ENCODE measurements at places on chromosomes 7 and 10.
A peak's percentile ranks its signal among the peaks of the same experiment; 100 is the strongest.

DNA sequence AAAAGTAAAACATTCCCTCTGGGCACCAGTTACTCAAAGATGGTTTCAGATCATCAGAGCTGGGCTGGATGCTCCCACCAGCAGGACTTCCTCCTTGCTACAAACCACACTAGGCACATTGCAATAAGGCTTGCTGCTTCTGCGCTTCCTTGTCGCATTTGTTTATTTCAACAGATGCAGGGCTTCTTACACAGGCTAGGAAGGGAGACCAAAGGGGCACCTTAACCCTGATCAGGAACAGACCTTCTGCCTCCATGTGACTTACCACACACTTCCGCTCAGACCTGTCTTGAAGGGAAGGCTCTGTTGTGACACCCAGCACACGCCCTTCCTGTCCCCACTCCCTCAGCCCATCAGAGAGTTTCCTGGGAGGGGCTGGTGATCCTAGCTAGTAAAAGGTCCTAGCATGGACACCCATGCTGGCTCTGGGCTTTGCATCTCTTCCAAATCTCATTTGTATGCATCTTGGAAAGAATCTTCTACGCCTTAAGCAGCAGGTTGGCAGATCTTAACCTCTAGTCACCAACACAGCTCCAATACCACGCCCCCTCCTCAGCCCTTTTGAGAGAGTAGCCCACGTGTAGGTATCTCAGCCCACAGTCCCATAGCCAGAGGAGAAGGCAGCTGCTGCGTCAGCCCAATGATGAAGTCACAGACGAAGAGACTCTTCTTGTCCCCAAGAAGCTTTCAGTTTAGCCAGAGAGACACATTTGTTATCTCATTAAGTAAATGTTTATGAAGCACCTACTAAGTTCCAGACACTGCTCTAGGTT, 47.1 kb upstream of the SVIL start:
- no peak for DNase-seq

DNA sequence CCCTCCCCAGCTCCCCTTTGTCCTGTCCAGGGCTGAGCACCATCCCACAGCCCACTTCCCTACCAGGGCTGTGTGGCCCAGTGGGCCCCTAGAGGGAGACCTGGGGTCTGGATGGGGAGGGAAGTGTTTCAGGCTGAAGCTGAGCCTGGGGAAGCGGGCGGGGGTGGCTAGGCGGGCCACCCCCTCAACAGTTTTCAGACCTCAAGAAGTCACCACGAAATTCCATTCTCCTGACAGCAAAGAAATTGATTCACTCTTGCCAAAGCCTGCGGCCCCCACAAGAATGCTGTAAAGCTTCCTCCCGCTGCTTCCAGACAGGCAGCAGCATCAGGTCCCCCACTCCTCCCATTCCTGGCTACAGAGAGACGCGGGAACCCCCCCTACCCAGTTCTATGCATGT, 2.5 kb upstream of the LFNG start:
- peak; percentile 83 for DNase-seq

GRCh38 chr10:110967645-110968044, 48.2 kb downstream of the SHOC2 start:
- DNase-seq, result no peak

- DNase-seq, result no peak
These were observed 49.6 kb upstream of the GPR158 start for GRCh38 chr10:25125201-25125611.

- DNase-seq, result no peak
These were observed 27.1 kb downstream of the EEPD1 start for GRCh38 chr7:36180121-36180520.

DNA sequence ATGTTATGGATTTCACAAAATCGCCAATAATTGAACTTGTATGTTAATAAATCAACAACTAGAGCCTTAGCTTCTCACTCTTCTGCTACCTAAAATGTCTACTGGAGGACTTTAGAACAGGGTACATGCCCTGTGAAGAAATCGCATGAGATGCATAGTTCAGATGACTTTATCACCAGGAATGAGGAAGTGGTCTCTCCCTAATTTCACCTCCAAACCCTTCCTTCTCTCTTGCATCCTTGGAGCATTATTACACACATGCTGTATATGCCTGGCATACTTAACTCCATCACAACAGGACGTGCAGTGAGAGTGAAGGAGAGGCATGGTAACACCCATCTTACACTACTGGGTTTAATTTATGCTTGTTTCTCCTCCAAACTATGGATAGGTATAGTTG, 27.8 kb downstream of the RHEB start:
- DNase-seq, result peak; percentile 4

DNA sequence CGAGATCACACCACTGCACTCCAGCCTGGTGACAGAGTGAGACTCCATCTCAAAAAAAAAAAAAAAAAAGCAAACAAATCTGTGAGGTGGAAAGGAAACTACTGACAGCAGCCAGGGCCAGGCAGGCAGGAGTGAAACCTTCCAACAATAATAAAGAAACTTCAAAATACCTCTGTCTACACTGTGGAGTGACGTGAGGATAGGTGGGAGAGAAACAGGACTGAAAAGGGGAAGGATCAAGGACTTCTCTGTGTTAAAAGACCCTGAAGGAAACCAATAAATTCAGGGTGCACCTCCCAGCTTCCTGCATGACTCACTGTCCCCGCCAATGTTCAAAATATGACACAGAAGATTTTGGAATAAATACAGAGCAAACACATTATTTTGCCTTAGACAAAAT, 82.9 kb downstream of the KIAA1549 start:
- DNase-seq, result no peak

GRCh38 chr7:117630501-117630900, 150.7 kb downstream of the CFTR start:
- DNase-seq, result no peak

DNA sequence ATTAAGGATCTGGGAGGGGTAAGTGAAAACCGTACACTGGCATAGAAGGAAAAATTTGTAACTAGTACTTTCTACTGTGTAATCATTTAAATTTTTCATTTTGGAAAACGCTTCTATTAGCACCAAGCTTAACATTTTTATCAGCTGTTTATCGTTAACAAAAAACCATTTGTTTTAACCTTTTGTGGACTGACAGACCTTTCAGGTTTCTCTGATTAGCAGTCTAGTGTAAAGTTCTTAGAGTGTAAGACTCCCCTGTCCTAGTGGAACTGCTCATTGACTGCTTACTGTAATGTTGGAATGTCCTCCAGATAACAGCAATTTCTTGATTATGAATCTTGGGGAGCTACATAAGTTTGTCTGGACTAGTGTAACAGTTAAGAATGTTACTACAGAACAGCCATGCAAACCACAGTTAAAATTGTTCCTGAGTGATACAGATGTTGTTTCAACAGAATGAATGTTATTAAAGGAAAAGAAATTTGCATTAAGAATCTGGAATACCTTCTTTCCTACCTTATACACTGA, 2.0 kb downstream of the DBF4 start:
- DNase-seq, result no peak

DNA sequence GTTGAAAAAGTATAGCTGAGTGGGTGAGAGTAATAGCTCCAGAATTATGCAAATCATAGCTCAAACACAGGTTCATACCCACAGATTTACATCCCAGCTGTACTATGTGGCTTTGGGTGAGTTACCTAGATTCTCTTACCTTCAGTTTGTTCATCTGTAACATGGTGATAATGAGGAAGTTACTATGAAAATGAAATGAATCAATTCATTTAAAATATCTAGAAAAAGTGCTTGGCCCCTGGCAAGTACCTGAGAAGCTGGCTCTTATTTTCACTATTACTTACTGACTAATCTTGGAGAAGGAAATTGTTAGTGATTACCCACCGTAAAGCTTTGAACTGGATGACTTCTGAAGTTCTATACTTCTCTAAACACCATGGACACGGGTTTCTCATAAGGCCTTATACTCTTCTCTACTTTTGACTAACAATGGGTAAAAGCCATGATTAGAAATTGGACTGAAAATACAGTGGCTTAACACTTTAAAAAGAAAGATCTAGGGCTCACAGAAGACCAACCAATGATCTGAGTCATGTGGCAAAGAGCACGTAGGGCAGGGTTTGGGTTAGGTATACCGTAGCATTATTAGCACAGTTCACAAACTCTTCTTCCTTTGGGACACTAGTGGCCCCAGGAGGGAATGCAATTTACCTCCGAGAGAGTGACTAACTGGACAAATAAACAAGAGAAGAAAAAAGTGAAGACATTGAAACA, 149.2 kb downstream of the PLPP4 start:
- DNase-seq, result no peak

DNA sequence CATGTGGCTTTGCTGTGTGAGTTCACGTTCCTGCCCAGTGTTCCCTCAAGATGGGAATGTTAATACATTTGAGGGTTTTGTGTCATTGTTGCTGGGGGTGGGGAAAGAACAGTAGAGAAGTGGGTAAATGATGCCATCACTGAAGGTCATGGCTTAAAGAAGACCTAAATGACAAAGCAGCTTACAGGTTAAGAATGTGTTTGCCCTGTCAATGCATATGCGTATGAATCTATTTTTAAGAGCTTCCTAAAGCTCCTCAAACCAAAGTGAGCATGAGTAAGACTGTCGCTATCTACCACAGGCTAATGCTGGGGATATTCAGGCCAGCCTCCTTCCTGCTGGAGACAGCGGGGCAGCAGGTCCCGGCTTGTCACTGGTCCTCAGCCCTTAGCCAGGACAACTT, 162.9 kb downstream of the CREB5 start:
- DNase-seq, result no peak

- no peak for DNase-seq
These were observed 42.0 kb downstream of the IPMK start for GRCh38 chr10:58225654-58226053.

- DNase-seq, result no peak
These were observed 274.3 kb downstream of the CCDC3 start for GRCh38 chr10:12726971-12727831.

- no peak for DNase-seq
These were observed 684.3 kb upstream of the AUTS2 start for GRCh38 chr7:68914006-68914405.

GRCh38 chr7:96786998-96787395, 77.4 kb upstream of the SEM1 start:
- no peak for DNase-seq

DNA sequence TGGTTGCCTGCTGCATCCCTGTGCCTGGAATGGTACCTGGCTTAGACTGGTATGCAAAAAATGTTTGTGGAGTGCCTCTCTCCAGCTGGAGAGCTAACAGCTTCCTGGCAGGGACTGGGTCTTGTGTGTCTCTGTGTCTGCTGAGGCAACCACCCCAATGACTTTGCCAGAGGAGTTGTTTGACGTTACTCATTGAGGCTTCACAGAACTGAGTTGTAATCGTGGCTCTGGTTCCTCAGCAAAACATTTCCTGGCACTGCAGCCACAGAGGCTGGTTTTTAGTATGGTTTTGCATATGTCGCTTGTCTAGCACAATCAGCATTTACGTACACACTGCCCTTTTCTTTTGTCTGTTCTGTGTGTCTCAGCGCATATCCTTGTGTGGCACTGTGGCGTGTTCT, 7.5 kb downstream of the ZNF282 start:
- DNase-seq, result no peak

- DNase-seq, result no peak
These were observed 89.4 kb upstream of the LEP start for GRCh38 chr7:128151635-128152034.

- DNase-seq, result no peak
These were observed 97.0 kb downstream of the PCLO start for GRCh38 chr7:83065714-83066113.

GRCh38 chr10:21849607-21850006, 153.9 kb downstream of the DNAJC1 start:
- no peak for DNase-seq

DNA sequence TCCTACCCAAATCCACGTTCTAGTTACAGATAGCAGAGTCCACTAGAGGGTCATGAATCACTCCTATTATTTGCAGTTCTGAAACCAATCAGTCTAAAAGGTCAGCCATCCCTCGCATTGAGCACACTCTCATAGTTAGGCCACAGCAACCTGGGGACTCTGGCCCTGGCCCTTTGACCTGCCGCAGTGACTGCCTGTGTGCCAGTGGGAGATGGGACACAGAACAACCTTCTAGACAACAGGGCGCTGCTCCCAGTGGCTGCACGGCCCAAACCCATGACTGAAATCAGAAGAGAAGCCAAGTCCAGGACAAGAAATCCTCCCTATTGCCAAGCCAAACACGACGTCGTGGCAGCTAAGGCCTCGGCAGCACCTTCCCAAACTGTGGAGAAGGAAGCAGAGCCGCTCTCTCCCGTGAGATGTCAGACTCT, 158.5 kb downstream of the HERPUD2 start:
- no peak for DNase-seq

- no peak for DNase-seq
These were observed 9.0 kb upstream of the TBXAS1 start for GRCh38 chr7:139820089-139820488.

DNA sequence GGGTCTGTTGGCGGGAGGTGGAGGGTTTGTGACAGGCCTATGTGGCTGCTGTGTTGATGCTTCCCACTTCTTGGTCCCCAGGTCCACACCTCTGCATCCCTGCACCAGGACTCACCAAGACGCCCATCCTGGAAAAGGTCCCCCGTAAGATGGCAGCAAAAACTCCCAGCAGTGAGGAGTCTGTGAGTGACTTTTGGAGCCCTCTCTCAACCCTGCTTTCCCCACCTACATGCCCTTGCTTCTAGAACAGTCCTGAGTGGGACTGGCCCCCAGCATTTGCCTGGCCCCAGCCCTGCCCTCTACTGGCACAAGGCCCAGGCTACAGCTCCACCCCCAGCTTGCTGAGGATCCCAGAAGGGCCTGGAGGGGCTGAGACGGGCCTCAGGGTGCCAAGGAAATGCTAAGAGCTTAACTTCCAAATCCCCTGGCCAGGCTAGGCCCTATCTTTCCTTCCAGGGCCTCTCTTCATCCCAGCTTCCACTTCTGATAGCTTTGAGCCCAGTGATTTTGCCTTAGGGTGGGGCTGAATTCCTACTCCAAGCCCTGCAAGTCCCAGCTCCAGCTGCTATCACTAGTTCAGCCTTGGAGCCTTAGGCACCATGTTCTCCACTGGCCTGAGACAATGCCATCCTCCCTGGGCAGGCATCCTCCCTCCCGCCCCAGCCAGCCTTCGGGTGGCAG, 2.7 kb downstream of the CHAT start:
- no peak for DNase-seq

GRCh38 chr7:12839508-12840153, 152.2 kb downstream of the ARL4A start:
- DNase-seq, result no peak

DNA sequence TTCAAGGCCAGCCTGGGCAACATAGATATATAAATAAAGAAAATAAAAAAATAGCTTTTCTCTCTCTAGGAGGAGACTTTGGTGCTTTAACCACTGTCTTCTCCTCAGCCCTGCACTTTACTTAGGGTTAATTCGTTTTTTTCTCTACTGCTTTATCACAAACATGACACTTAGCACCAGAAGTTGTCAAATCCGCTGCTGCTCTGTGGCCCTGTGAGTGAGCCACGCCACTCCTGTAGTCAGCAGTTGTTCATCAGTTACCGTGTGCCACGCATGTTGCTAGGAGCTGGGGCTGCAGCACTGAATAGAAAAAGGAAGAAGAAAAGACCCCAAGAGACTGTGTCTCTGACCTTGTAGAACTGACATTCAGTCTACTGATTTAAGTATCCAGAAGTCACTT, 232.6 kb downstream of the CELF2 start:
- no peak for DNase-seq

GRCh38 chr7:15130666-15131541, 228.4 kb upstream of the DGKB start:
- DNase-seq, result no peak

Measured in amniotic stem cell (primary cell).